ENCODE measurements at places on chromosomes 12 and 14. TPM values are rescaled to one million over a fixed set of nuclear protein-coding genes. Genes with fewer than 3 reads are reported as not detected.

CLECL1 gene
- 8.5 TPM for total RNA-seq

DNA sequence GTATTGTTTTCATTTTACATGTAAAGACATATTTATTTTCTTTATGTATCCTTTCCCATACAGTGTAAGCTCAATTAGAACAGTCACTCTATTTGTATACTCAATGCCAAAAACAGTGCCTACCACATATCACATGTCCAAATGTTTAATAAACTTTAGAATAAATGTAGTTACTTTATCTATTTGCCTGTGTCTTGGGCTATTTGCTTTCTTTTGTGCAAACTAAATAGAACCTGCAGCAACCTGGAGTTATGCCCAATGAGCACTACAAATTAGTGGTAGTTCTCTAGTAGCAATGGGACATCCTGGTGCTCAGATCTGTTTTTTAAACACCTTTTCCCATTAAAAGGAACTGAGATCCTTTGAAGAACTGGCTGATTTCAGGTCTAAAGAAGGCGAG is 186.7 kb downstream of the PPFIA2 start:
- H3K27ac ChIP-seq: no peak overlapping the region
- no peak for DNase-seq
- no peaks in the 10 kb centered on the region for H3K27me3 ChIP-seq

SLC7A7 gene
- not detected for total RNA-seq

RTL1 gene
- not detected for total RNA-seq

GRCh38 chr14:92404938-92405337 is 82.0 kb downstream of the SLC24A4 start:
- no peak overlapping the region for H3K4me3 ChIP-seq
- no peaks in the 10 kb centered on the region for H3K36me3 ChIP-seq
- no peaks in the 10 kb centered on the region for H3K27me3 ChIP-seq
- no peak for DNase-seq
- H3K27ac ChIP-seq: no peak overlapping the region
- H3K4me1 ChIP-seq: peaks cover 2% of the 10 kb centered on the region

- no peak for DNase-seq
- H3K27ac ChIP-seq: no peak overlapping the region
- H3K4me3 ChIP-seq: no peak overlapping the region
- H3K27me3 ChIP-seq: peaks cover 16% of the 10 kb centered on the region
- no peaks in the 10 kb centered on the region for H3K36me3 ChIP-seq
- H3K4me1 ChIP-seq: no peaks in the 10 kb centered on the region
Observed at GRCh38 chr12:20375560-20375959, 7.2 kb downstream of the PDE3A start.

- H3K36me3 ChIP-seq: no peaks in the 10 kb centered on the region
- DNase-seq: no peak
- no peaks in the 10 kb centered on the region for H3K4me1 ChIP-seq
Observed at GRCh38 chr12:81340910-81341309, 263.0 kb downstream of the ACSS3 start.

GRCh38 chr14:51614707-51615106 is 37.0 kb upstream of the FRMD6 start:
- H3K27me3 ChIP-seq: peaks cover 2% of the 10 kb centered on the region
- no peaks in the 10 kb centered on the region for H3K36me3 ChIP-seq
- no peak overlapping the region for H3K27ac ChIP-seq
- no peak overlapping the region for H3K4me3 ChIP-seq

- no peaks in the 10 kb centered on the region for H3K27me3 ChIP-seq
- no peak overlapping the region for H3K27ac ChIP-seq
- no peak overlapping the region for H3K4me3 ChIP-seq
- H3K36me3 ChIP-seq: no peaks in the 10 kb centered on the region
Observed at GRCh38 chr12:79056775-79057174, 192.2 kb downstream of the SYT1 start.
